ENCODE measurements at places on chromosomes 5 and 9.
A peak's percentile ranks its signal among the peaks of the same experiment; 100 is the strongest.

GRCh38 chr5:91291628-91292569 is 91.2 kb downstream of the ARRDC3 start:
- no peak for DNase-seq

DNA sequence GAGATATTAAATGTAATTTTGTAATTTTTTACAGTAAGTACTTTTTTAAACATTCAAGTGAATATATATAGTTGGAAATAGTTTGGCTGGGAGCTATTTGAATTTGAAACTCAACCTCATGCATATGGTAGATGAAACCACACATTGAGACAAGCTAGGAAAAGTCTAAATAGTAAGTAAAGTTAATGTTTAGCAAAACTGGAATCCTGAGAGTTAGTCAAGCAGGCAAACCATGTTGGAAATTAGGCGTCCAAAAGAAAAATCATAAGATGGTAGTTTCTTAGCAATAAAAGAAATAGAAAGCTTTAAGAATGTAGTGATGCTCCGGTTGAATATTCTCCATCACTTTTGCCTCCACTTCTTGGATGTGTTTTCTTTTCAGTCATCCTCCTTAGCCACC is 657.1 kb upstream of the CDH10 start:
- no peak for DNase-seq

- DNase-seq, result no peak
Observed at GRCh38 chr9:29928072-29928471, 2354.8 kb upstream of the C9orf72 start.

GRCh38 chr9:78121488-78121887 is 89.9 kb upstream of the GNAQ start:
- DNase-seq, result peak; percentile 24

DNA sequence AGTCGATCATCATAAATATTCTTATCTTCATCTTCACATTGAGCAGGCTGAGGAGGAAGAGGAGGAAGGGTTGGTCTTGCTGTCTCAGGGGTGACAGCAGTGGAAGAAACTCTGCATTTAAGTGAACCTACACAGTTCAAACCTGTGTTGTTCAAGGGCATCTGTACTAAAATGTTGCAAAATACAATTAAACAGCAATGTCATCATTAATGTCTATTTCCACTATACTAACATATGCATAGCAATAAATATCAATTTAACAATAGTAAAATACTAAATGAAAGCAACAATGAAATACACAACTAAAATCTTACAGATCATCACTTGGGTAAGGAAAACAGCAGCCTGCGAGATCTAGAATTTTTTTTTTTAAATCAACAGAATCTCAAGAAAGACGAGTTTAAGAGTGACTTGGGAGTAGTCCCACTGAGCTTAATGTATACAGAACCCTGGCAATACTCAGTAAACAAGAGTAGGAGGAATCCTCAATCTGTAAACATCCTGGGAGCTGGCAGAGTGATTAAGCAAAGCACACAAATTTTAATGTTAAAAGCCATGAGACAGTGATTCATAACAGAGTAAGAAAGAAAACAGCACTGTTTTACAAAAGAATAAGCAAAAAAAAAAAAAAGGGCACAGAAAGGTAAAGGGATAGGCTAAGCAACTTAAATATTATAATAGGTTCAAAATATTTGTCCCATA is 10.0 kb downstream of the HOMER1 start:
- DNase-seq, result no peak

- no peak for DNase-seq
Observed at GRCh38 chr9:125467116-125467740, 205.6 kb downstream of the GAPVD1 start.

DNA sequence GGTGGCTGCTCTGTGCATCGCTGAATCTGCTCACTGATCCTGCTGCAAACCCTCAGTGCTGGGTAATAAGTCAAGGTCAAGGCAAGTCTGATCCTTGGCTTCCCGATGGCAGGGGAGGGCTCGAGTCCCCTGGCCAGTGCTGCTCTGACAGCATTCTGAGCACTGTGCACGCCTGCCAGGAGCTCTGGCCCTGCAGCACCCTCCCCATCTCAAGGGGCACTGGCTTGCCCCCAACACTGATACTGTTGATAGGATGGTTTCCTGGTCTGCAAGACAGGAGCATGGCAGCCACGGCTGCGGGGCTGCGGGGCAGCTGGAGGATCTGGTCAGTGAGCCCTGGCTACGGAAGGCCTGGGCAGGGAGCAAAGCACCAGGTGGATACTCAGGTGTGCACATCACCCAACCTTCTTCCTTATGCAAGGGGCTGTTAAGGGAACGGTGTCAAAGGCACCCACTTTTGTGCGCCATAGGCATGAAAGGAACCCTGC is 71.8 kb downstream of the SECISBP2 start:
- DNase-seq, result no peak

GRCh38 chr5:102223542-102224477 is 72.3 kb downstream of the SLCO4C1 start:
- DNase-seq, result no peak

DNA sequence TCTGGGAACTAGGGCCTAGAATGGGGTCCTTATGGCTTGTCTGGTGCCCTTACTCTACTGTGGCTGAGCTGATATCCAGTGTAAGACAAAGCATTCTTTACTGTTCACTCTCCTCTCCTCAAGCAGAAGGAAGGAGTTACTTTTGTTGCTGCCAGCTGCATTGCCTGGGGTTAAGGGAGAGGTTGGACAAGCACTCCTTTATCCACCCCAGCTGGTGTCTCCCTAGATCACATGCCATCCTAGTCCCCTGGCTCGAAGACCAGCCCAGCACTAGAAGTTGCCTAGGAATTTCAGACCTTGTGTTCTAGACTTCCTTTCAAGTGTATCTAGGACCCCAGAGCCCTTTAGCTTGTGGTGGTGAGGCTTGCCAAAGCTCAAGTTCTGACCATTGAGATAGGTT is 1051.5 kb upstream of the C9orf72 start:
- DNase-seq, result no peak

GRCh38 chr5:169139480-169140050 is 161.4 kb downstream of the SLIT3 start:
- no peak for DNase-seq

DNA sequence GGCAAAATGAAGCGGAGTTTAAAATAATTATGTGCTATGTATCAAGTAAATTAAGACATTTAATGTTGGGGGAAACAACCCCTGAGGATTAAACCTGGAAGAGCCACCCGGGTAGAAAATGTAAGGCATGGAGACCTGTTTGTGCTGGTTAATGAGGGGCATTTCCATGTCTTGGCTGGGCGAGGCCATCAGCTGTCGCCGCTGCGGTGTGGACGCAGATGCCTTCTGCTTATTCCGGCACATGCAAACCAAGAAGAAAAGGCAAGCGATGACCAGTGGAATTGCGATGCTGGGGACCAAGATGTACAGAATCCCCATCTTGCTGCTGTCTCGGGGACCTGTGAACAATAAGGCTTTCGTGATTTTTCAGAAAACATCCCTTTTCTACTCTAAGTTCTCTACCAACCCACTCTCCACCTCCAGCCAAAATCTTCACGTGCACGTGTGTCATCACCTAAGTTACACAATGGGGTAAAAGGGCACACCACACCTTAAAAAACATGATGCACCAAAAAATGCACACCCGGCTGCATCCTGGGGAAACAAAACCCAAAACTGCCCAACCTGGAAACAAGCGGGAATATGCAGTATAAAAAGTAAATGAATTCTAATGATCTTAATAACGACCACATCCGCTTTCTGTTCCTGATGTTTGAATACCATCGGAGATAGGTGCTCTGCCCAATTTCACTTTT is 223.5 kb downstream of the ROR2 start:
- DNase-seq, result no peak

- no peak for DNase-seq
Observed at GRCh38 chr5:152349683-152350526, 55.2 kb downstream of the NMUR2 start.

GRCh38 chr5:111597491-111597890 is 85.2 kb upstream of the STARD4 start:
- DNase-seq, result no peak

GRCh38 chr5:41754857-41755256 is 115.4 kb downstream of the OXCT1 start:
- no peak for DNase-seq

GRCh38 chr5:121292664-121293063 is 559.0 kb upstream of the FTMT start:
- no peak for DNase-seq

DNA sequence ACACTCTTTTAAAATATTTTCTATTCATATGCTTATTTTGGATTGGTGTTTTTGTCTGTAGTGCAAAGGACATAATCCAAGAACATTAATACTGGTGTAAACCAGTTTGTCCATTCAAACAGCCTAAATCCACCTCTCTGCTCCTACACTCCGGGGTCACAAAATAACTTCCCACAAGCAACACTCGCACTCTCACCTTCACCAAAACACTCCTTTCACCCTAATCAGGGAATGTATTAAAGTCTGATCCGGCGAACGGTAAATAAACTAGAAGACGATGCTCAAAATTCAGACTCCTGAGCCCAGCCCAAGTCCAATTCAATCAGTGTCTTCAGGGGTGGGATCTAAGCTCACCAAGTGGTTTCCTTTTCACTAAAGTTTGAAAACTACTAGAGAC is 649 bp downstream of the AP3B1 start:
- no peak for DNase-seq

DNA sequence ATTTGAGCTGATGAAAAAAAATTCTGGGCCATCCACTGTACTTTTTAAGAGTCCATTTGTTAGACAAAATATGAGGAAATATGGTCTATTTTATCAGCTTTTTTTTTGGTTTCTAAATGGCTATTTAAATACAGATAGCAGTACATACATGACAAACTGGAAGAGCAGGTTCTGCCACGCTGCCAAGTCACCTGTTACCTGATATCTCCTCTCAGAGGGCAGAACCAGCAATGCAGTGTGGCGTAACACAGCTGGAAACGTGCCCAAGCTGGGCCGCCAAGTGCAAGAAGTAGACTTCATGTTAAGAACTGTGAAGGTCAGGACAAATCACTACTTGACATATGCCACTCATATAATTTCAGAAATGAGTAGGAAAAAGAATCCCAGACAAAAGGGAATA is 8.1 kb downstream of the MCIDAS start:
- DNase-seq, result no peak

GRCh38 chr5:176570044-176570443 is 20.9 kb downstream of the CDHR2 start:
- no peak for DNase-seq

DNA sequence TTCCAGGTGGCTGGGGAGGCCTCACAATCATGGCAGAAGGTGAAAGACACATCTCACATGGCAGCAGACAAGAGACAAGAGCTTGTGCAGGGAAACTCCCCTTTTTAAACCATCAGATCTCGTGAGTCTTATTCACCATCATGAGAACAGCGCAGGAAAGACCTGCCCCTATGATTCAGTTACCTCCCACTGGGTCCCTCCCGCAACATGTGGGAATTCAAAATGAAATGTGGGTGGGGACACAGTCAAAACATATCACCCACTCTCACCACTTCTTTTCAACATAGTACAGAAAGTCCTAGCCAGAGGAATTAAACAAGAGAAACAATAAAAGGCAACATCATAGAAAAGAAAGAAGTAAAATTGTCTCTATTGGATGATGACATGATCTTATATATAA is 223.4 kb upstream of the SLC24A2 start:
- no peak for DNase-seq

DNA sequence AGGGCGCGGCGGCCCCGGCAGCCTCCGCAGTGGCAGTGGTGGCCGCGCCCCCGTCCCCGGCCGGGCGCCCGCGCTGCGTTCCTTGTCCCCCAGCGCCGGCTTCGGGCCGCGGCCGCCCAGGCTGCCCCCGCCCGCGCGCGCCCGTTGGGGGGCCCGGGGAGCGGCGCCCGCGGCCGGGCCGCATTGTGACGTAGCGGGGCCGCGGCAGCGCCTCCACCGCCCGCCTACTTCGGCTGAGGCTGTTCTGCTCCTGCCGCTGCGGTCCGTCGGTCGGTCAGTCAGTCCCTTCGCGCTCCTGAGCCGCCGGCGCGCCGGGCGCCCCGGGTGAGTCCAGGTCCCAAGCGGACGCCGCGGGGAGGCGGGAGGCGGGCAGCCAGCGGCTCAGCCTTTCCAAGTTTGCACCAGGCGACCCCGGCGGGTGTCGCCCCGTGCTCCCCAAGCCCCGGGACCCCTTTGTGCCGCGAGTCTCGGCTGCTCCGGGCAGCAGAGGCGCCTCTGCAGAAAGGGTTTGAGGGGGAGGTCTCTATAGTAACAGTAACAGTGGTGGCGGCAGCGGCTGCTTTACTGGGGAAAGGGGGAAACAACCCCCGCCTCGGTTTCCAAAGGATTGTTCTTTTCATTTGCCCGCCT is at the start of gene SNCAIP:
SNCAIP (plus strand) TSS at position 277 of the 630 bp plus-strand sequence. CDS start 78,898 bp downstream, outside the sequence.
- DNase-seq, result no peak

GRCh38 chr5:108171759-108172158 is 210.1 kb downstream of the FBXL17 start:
- no peak for DNase-seq

DNA sequence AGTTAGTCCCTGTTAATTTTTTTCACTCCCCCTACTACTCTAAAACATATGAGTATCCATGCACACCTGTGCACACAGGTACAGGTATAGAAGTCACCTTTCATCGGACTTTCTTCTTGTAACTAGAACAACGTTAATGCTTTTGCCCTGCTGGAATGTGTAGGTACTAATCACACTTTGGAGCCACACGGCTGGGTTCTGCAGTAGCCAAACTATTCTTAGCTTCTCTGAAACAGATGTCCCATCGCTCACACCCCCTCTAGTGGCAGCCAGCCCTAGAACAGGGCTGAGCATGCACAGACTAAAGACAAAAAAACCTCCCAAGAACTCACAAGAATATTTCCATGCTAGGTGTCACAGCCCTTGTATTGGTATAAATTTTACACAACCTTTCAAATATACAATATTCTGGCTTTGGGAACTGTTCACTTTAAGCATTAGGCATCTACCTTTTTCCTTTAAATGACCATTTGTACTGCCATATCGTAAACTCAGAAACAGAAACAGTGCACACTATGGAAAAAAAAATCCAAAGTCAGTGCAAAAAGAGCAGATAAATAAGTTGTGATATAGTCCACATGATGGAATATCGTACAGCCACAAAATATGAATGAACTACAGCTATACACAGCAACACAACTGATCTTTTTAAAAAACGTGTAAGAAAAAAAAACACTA is 64.0 kb downstream of the RETREG1 start:
- peak; percentile 10 for DNase-seq

DNA sequence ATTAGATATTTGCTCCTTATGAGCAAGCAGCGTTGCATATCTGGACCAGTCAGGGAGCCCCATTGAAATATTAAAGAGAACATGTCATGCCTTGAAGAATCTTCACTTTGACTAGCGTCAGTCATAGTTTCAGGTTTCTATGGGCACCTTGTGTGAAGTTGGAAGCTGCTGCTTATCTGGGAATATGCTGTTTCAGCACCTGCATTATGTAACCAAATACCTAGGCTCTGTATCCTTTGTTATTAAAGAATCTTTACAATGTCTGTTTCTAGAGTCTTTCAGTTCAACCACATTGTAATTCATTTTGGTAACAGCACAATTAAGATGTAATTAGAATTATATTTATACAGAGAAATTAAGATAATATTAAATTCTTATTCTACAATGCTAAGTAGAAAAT is 818.8 kb upstream of the TYRP1 start:
- no peak for DNase-seq

GRCh38 chr9:92934321-92934720 is 13.0 kb upstream of the FGD3 start:
- no peak for DNase-seq

All from T-helper 2 cell treated with Interferon-gamma antibody and Interleukin-4, amounts not matched to agents 5 μg/mL and 100 μg/mL, for 36 hours (primary cell).